ENCODE measurements at places on chromosomes 2 and 18. TPM values are rescaled to one million over a fixed set of nuclear protein-coding genes. Genes with fewer than 3 reads are reported as not detected.

GRCh38 chr2:241774419-241775222, 2.0 kb upstream of the GAL3ST2 start:
- DNase-seq: peak; percentile 57

GRCh38 chr2:3638456-3638810, 19.6 kb upstream of the ALLC start:
- DNase-seq: no peak

The TCF23 gene
- 1.7 TPM for total RNA-seq

The NAPG gene
- 53.0 TPM for total RNA-seq

The SPOPL gene
- 32.7 TPM for total RNA-seq

The HS1BP3 gene
- total RNA-seq: 18.5 TPM

The FKBP1B gene
- total RNA-seq: not detected

The DTNA gene
- total RNA-seq: 82.8 TPM

The SPP2 gene
- total RNA-seq: not detected

The TMEM37 gene
- total RNA-seq: not detected

The CCDC138 gene
- 6.7 TPM for total RNA-seq

The GRP gene
- not detected for total RNA-seq

The DES gene
- total RNA-seq: 2,247 TPM

The CNGA3 gene
- total RNA-seq: 1.2 TPM
